ENCODE measurements at places on chromosomes 7 and 10.

- DNase-seq = peak; percentile 60
Observed at GRCh38 chr10:110209454-110209925, 2.1 kb downstream of the MXI1 start.

- no peak for DNase-seq
Observed at GRCh38 chr7:47734287-47734948, 152.5 kb upstream of the TNS3 start.

DNA sequence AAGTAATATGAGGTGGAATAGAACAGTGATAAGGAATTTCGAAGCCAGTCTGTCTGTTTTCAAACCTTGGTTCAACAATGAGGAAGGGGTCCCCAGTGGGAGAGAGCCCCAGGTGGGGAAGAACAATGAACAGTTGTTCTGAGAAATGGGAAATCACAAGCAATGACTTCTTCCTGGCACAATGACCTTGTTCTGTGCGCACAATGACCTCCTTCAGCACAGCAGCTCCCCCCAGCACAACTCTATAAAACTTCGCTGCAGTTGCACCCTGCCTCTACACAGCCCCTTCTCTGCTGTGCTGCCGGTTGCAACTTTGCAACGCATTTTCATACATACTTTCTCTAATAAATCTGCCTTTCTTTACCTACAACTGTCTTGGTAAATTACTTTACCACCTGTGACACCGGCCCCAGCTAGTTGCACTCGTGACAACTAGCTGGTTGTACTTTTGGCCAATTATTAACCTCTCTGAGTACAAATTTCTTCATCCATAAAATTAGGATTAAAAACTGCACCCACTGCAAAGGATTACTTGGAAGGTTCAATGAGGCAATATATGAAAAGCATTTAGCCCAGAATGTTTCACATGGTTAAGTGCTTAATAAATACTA lies 40.5 kb downstream of the ASB4 start:
- DNase-seq = no peak

DNA sequence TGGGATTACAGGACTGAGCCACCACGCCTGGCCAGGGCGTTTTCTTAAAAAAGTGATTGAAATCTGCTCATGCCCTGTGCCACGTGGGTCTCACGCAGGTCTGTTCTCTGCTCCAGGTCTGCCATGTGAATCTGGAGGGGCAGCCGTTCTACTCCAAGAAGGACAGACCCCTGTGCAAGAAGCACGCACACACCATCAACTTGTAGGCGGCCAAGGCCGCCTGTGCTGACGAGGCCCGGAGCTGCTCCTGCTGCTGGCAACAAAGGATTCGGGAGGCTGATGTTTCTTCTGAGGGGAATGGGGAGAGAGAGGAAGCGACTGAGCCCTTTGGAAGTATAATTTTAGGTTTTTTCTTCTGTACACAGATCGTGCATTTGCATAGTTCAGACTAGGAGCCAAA lies 23.6 kb upstream of the BMPR1A start:
- DNase-seq = no peak

DNA sequence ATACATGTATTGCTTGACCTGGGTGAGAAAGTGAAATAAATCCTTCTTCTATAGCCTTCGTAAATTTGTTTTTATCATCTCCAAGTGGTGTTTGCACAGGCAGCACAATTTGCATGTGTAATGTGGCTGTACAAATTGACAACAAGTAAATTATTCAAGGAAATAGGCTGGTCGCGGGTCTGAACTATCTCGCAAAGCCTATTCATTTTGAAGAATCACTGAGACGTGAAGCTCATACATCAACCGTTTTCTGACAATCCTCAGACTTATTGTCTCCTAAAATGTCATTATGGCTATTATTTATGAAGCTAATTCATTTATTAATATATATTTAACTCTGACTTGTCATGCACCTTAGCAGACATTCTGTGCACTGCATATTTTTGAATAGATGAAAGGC lies 16.2 kb upstream of the FAM204A start:
- DNase-seq = no peak

- no peak for DNase-seq
Observed at GRCh38 chr7:21076054-21076453, 289.4 kb upstream of the SP8 start.

GRCh38 chr10:121975295-121976086 lies 474 bp upstream of the NSMCE4A start:
- no peak for DNase-seq

- DNase-seq = no peak
Observed at GRCh38 chr10:130739757-130740145, 571.8 kb downstream of the TCERG1L start.

DNA sequence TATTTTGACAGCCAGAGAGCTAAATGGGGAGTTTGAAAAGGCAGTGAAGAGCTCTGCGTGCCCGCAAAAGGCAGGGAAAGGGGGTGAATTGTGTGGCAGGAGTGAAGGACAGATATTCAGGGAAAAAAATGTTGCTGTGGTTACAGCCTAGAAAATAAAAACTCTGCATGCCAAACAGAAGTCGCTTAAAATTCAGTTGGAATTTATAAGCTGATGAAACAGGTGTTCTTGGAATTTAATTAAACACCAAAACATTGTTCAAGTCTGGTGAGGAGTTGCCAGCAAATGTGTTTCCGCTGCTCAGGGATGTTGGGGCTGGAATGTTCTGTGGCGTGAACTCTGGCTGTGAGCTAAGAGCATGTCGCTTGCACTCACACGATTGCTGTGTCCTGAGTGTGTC lies 169.3 kb downstream of the ADRA2A start:
- DNase-seq = no peak

GRCh38 chr7:74013539-74014272 lies 14.3 kb upstream of the ELN start:
- no peak for DNase-seq

- DNase-seq = no peak
Observed at GRCh38 chr10:118307220-118307619, 34.9 kb downstream of the FAM204A start.

- no peak for DNase-seq
Observed at GRCh38 chr7:45224832-45225231, 67.2 kb downstream of the RAMP3 start.

DNA sequence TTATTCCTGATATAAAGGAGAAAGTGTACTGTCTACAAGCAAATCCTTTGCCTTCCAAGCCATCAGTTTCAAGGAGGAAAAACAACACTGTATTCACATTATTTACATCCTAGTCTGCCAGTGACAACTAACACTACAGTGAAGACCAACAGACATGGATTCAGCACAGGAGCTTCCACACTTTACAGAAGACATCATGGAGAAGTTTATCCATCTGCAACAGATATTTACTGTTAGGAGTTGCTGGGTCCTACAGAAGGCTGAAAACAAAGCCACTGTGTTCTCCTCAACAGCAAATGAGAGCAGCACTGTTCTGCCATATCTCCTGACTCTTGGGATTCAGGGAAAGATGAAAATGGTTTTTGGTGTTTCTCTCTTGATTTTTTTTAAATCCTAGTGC lies 31.9 kb downstream of the NAPEPLD start:
- no peak for DNase-seq

DNA sequence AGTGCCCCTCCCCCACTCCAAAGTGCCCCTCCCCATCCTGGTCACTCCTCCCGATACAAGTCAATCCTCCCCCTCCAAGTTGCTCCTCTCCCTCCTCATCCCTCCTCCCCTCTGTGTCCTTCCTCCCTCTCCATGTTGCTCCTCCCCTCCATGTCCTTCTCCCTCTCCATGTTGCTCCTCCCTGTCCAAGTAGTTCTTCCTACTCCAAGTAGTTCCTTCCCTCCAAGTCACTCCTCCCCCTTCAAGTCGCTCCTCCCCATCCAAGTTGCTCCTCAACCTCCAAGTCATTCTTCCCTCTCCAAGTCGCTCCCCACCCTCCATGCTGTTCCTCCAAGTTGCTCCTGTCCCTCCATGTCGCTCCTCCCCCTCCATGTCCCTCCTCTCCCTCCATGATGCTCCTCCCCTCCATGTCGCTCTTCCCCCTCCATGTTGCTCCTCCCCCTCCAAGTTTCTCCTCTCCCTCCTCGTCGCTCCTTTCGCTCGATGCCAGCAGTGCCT lies 8.6 kb upstream of the WBP1L start:
- DNase-seq = no peak

DNA sequence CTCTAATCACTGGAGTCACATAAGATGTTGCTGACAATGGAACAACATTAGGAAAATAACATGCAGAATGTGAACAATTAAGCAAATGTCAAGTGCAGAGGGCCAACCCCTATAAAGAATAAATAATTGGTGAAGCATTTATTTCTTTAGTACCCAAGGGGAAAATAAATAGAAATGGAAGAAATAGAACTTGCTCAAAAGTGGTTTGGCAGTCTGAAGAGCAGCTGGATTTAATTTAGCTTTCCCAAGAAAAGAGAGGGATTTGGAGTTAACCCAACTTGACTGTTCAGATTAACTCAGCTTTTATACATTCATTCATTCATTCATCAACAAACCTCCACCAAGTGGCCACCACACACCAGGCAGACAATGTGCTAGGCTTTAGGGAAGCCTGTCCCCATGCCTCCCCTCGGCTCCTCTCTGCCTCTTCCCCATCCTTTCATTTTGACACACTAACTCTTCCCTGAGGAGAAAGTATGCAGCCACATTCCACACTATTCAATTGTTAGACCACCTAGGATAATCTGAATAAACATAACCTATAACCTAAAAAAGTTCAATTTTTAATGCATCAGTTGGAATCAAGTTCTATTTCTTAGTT lies 295.5 kb downstream of the AHR start:
- no peak for DNase-seq

GRCh38 chr7:104450861-104451260 lies 122.5 kb downstream of the LHFPL3 start:
- no peak for DNase-seq

DNA sequence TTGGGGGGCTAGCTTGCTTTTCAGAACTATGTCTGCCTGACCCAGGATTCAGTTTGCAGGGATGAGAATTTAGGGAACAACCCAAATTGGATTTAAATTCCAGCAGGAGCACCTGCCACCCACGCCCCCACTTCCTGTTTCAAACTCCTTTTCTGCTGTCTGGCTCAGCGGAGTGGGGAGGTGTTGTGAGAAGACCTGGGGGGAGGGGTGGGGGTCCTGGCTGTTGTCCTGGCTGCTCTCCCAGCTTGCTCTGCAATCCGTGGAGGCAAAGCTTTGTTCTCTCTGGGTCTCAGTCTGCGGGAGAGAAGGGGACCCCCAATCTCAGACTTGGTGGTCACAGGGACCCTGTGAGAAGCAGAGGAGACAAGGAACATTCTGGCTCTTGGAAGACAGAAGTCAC lies 799 bp downstream of the KCNK18 start:
- DNase-seq = no peak

GRCh38 chr10:109947111-109947920 lies 24.0 kb upstream of the XPNPEP1 start:
- no peak for DNase-seq

GRCh38 chr7:73931502-73931901 lies 70.5 kb downstream of the TMEM270 start:
- no peak for DNase-seq

GRCh38 chr7:101673315-101673714 lies 44.2 kb upstream of the MYL10 start:
- no peak for DNase-seq

- no peak for DNase-seq
Observed at GRCh38 chr10:69845574-69846292, 44.0 kb downstream of the COL13A1 start.
